ENCODE measurements at places on chromosomes 7 and 10.

- DNase-seq = peak; percentile 56
These were observed 104.3 kb upstream of the STEAP1B start for GRCh38 chr7:22604246-22604645.

DNA sequence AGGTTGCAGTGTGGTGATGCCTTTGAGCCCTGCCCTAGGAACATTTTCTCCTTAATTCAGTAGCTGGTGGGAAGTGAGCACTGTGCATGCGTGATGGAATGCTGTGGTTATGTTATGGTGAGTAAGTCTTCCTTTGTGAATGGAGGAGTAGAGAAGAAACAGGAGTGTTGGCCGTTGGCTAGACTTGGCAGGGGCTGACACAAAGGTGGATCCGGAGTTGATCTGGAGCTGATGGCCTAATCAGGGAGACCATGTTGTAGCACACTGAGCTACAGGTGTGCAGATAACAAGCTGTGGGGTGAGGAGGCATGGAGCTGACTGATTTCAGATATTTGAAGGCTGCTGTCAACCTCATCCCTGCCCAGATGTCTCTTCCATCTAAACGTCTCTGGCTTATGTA, 122.3 kb downstream of the CNNM2 start:
- peak; percentile 61 for DNase-seq

GRCh38 chr10:117486606-117487005, 55.9 kb upstream of the EMX2 start:
- no peak for DNase-seq

DNA sequence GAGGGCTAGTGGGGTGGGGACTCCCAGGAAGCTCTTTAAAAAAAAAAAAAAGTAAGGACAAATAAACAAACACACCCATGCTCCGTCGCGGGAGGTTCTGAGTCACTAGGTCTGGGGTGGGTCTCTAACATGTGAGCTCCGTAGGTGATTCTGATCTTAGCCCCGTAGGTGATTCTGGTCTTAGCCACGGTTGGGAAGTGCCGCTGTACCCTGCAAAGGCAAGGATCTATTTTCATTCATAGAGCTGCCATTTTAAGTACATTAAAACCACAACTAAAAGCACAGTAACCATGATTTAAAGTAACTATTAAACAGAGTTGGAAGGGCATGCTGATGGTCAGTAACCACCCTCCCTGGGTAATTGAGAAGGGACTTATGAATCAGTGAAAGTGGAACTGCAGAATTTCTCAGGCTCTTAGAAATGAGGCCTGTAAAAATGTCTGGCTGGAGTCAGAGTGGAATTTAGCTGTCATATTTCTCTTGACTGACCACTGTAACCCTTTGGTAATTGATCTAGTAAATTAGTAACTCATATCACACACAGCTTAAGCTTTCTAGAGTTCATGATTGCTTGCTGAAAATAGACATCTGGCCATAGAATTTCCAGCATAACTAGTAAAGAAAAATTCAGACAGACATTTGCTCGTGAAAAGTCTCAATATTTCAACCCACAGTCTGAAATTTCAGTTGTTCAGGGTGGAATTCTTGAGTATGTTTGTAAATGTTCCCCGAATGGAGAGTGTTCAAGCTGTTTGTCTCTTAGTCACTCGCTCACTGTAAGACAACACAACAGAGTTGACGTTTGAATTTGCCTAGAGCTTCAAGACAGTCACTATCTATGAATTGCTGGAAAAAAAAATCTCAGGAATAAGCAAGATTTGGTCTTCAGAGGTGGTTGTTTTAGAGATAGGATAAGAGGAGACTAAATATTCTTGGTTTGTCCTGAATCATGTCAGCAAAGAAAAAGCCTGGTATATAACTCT, 34.2 kb upstream of the TCF7L2 start:
- peak; percentile 35 for DNase-seq

- DNase-seq = peak; percentile 97
These were observed 439 bp upstream of the EMX2 start for GRCh38 chr10:117541909-117542705.

DNA sequence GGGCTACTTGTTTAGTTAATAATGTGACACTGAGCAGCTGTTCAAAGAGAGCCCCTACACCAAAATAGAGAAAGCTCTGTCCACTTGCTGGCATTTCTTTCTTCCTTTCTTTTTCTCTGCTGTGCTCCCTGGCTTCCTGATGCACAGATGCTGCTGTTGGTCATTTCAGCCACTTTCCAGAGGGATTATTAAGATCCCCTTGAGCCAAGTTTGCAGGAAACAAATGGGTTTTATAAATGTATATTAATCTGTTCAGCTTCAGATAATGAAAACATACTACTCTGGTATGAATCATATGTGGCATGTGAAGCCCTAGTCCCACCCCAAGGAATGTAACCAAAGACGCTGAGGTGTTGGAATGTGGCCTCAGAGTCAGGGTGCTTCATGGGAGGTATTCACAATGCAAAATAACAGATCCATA, 638.2 kb upstream of the FZD8 start:
- peak; percentile 85 for DNase-seq

GRCh38 chr10:1242975-1243374, 186.8 kb downstream of the WDR37 start:
- no peak for DNase-seq

GRCh38 chr10:70142555-70142954, 3.9 kb downstream of the TYSND1 start:
- no peak for DNase-seq

DNA sequence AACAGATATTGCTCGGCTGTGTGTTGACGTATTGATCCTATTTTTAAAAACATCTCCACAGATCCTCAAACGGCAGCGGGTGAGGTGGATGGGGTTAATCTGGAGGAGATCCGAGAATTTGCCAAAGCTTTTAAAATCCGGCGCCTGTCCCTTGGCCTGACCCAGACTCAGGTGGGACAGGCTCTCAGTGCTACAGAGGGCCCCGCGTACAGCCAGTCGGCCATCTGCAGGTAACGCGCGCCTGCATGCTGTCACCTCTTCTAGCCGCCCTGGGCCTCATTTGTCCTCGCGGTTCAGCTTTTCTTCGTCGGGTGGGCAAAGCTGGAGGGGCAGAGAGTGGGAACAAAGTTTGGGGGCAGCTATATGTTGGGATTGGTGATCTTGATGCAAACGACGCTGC, 105.7 kb upstream of the YAE1 start:
- DNase-seq = no peak

DNA sequence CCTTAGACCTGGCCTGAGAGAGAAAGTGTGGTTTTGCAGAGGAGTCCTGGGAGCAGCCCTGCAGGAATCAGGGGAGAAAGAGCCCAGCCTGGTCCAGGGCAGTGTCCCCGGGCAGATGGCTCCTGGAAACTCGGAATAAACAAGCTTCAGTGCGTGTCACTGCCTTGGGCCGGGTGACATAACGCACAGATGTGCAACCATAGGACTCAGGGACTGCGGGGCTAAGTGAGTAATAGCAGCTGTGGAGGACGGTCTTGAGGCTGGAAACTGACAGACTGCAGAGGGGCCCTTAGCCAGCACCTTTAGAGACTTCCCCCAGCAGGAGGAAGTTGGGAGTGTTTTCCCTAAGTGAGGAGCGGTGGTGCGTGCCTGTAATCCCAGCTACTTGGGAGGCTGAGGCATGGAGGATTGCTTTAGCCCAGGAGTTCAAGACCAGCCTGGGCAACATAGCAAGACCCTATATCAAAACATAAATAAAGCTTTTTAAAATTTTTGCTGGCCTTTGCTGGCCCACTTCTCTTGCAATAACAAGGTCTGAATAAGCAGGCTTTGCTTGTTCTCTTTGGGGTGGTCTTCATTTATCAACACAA, 5.3 kb upstream of the CLIP2 start:
- DNase-seq = no peak

GRCh38 chr7:24911213-24911603, 68.8 kb downstream of the OSBPL3 start:
- DNase-seq = no peak

- DNase-seq = no peak
These were observed 226.6 kb downstream of the ADAM12 start for GRCh38 chr10:126161691-126162090.

- no peak for DNase-seq
These were observed 269.1 kb downstream of the PTPRN2 start for GRCh38 chr7:158318511-158318913.

DNA sequence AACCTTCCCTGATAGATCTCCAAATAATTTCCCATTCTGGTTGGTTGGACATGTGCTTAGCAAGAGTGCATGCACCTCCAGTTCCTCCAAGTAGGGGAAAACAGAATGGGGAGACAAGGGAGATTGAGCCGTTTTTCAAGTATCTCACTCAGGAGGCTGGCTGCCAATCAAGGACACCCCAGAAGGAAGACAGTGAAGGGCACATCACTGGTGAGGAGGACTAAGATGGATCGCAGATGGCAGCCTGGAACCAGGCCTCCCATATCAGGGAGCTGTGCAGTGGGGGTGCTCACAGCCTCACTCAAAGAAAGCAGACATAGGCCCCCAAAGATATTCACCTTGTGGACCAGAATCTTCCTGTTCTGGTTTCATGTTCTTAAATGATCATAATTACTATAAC, 31.2 kb downstream of the PTPRZ1 start:
- no peak for DNase-seq

GRCh38 chr7:33821970-33822369, 83.4 kb upstream of the BMPER start:
- DNase-seq = peak; percentile 43

- DNase-seq = no peak
These were observed 18.6 kb downstream of the WDR37 start for GRCh38 chr10:1074748-1075308.
